NCI-H460 (cell line): ENCODE measurements at places on chromosomes 5 and 9. TPM values are rescaled to one million over a fixed set of nuclear protein-coding genes. Genes with fewer than 3 reads are reported as not detected.

Gene PTPDC1
- total RNA-seq = 31.6 and 36.0 TPM in 2 replicates

DNA sequence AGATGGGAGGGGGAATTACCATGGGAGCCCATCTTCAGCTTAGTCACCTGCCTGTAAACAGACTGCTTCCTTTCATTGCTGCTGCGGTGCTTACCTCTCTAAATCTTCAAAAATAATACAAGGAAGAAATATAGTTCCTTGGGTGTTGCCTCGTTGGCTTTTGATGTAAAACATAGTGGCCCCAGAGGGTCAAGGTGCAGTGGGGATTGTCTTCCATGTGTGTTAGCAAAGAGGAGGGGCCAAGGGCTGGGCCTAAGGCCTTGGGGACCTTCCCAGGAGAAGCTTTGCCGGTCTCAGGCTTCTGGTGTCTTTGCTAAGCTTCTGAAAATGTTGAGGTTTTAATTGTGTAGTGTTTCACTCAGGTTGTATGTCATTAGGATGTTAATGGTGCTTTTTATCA is 90.0 kb downstream of the PDE8B start:
- no peak for DNase-seq

DNA sequence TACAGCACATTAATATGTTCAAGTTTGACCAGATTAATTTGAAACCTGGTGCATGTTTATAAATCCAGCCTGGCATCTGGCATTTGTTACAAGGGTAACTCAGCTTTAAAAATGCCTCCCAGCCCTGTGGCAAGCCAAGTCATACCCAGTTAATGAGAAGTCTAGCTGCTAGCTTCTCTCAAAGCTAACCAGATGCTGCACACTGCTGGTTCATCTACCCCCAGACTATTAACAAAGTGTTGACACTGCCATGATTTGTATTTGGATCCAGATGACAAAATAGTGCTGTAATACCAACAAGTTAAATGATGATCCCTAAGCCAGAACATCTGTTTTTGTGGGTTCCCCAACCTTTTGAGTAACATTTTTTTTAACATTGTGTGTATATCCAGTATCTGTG is 573.7 kb upstream of the DAB2 start:
- DNase-seq = no peak

Gene LEAP2
- total RNA-seq = 1.6 and 1.8 TPM in 2 replicates

DNA sequence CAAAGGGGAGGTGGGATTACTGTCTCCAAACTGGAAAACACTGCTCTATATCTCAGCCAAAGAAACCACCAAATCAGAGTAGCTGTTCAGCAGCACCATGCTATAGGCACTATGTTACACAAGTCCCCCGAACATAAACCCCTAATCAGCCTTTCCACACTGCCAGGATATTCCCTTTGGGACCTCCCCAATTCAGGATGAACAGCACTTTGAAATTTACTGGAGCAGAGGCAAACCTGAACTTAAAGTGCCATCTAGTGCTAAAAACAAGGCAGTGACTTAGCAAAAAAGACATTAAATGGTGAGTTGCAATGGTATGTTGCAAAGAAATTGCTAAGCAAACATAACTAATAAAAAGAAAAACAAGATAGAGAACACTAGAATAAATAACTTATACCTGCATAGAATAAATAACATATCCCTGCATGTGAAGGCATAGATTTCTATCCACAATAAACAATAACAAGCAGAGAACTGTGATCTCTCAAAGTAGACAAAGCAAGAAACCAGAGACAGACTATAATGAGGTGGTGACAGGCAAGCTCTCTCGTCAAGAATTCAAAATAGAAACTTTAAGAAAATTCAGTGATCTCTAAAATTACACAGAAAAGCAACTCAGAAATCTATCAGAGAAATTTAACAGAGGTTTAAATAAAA is 584.4 kb upstream of the ACO1 start:
- DNase-seq = peak; percentile 8

DNA sequence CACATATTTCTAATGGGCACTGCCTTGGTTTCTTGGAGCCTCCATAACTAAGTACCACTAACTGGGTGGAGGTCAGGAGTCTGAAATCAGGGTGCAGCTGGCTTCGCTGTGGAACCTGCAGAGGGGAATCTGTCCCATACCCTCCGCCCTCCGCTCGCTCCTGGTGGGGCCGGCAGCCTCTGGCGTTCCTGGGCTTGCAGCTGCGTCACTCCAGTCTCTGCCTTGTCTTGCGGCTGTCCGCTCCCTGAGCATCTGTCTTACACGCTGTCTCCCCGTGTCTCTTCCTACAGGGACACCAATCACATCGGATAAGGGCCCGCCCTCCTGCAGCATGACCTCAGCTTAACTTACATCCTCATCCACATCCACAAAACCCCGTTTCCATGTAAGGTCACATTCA is 45.4 kb downstream of the NTNG2 start:
- DNase-seq = no peak
